Thoracic aorta (tissue), 2 donors: ENCODE measurements at places on chromosomes 4 and X. TPM values are rescaled to one million over a fixed set of nuclear protein-coding genes. Genes with fewer than 3 reads are reported as not detected.

GRCh38 chr4:117907646-117908045 is 126.6 kb upstream of the NDST3 start:
- H3K27me3 ChIP-seq, result no peaks in the 10 kb centered on the region
- H3K36me3 ChIP-seq, result no peaks in the 10 kb centered on the region
- no peak overlapping the region for H3K4me3 ChIP-seq
- H3K27ac ChIP-seq, result no peak overlapping the region
- no peak for DNase-seq

The GLRA3 gene
- not detected for total RNA-seq

GRCh38 chr4:140469791-140470733 is 28.0 kb downstream of the MGAT4D start:
- no peak overlapping the region for H3K4me3 ChIP-seq
- DNase-seq, result no peak
- H3K4me1 ChIP-seq, result no peaks in the 10 kb centered on the region
- no peaks in the 10 kb centered on the region for H3K27me3 ChIP-seq

The FABP2 gene
- total RNA-seq, result not detected

The TMEM144 gene
- total RNA-seq, result 22.6 TPM

The TREX2 gene
- 22.1 TPM for total RNA-seq

- H3K27me3 ChIP-seq, result no peaks in the 10 kb centered on the region
- no peak for DNase-seq
- no peaks in the 10 kb centered on the region for H3K4me1 ChIP-seq
Measured at GRCh38 chr4:48315728-48316630, 25.4 kb upstream of the SLAIN2 start.

DNA sequence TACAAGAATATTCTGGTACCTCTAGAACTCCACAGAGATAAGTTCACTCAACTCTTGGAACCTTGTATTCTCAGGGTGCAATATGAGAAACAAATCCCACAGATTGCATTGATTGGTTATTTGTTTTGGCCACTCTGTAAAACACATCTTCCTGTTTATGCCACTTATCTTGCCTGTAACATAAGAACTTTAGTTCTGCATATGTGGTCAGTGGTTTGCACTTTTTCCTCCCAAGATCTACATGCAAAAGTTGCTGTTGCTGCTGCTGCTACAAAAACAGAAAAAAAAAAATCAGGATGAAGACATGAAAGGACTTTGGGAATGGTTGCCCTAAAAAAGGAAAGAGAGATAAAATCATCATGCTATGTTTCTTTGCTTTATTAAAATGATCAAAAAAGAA is 9.6 kb downstream of the ODAPH start:
- no peaks in the 10 kb centered on the region for H3K4me1 ChIP-seq
- H3K27me3 ChIP-seq, result no peaks in the 10 kb centered on the region
- no peak overlapping the region for H3K4me3 ChIP-seq
- DNase-seq, result no peak
- H3K27ac ChIP-seq, result no peak overlapping the region

GRCh38 chrX:93874554-93874953 is 200.5 kb downstream of the FAM133A start:
- H3K27me3 ChIP-seq, result no peaks in the 10 kb centered on the region
- DNase-seq, result no peak
- H3K36me3 ChIP-seq, result no peaks in the 10 kb centered on the region
- no peak overlapping the region for H3K4me3 ChIP-seq
- H3K27ac ChIP-seq, result no peak overlapping the region
- H3K4me1 ChIP-seq, result no peaks in the 10 kb centered on the region

- no peaks in the 10 kb centered on the region for H3K27me3 ChIP-seq
- DNase-seq, result no peak
- no peaks in the 10 kb centered on the region for H3K36me3 ChIP-seq
Measured at GRCh38 chr4:6008092-6008551, 10.1 kb downstream of the C4orf50 start.

- H3K4me3 ChIP-seq, result no peak overlapping the region
- peak overlapping the region; percentile 95 for H3K27ac ChIP-seq
- no peak for DNase-seq
- no peaks in the 10 kb centered on the region for H3K36me3 ChIP-seq
- no peaks in the 10 kb centered on the region for H3K27me3 ChIP-seq
- peaks cover 2% of the 10 kb centered on the region for H3K4me1 ChIP-seq
Measured at GRCh38 chrX:13649838-13650237, 3.1 kb upstream of the TCEANC start.

- H3K36me3 ChIP-seq, result no peaks in the 10 kb centered on the region
- no peak for DNase-seq
- H3K4me1 ChIP-seq, result peaks cover 7% of the 10 kb centered on the region
- no peaks in the 10 kb centered on the region for H3K27me3 ChIP-seq
- H3K27ac ChIP-seq, result no peak overlapping the region
Measured at GRCh38 chr4:25865586-25865985, 2.8 kb upstream of the SEL1L3 start.

The TKTL2 gene
- 0.21 TPM for total RNA-seq

DNA sequence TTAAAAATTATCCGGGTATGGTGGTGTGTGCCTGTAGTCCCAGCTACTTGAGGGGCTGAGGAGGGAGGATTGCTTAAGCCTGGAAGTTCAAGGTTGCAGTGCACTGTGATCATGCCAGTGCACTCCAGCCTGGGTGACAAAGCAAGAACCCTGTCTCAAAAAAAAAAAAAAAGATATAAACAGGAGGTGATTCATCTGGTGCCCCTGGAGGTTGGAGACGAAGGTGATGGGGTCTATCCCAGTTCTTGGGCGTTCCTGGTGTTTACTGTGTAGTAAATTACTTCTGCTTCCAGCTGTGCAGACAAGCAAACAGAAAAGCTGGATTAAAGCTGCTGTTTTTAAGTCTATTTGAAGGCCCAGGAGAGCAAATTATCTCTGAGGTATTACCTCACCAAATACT is 19.9 kb downstream of the GPKOW start:
- no peaks in the 10 kb centered on the region for H3K4me1 ChIP-seq
- no peak for DNase-seq
- no peak overlapping the region for H3K4me3 ChIP-seq
- no peaks in the 10 kb centered on the region for H3K27me3 ChIP-seq

The CAPN6 gene
- 0.14 TPM for total RNA-seq

DNA sequence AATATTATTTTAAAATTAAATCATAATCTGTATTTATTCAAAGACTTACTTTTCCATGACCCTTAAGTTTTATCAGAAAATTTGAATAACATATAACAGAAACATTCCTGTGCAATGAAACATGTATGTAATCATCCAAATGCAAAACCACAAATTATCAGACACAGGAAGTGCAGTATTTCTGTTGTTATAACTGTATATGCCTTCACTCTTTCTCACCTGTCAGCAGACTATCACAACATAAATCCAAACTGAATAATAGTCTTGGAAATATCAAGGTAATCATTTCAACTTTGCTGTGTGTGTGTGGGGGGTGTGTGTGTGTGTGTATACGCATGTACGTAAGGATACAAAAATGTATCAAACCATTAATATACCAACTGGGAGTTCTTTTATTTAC is 285.9 kb downstream of the SLC7A11 start:
- no peaks in the 10 kb centered on the region for H3K36me3 ChIP-seq
- DNase-seq, result no peak
- no peak overlapping the region for H3K4me3 ChIP-seq
- H3K4me1 ChIP-seq, result no peaks in the 10 kb centered on the region
- H3K27ac ChIP-seq, result no peak overlapping the region
- peaks cover 5% of the 10 kb centered on the region for H3K27me3 ChIP-seq

DNA sequence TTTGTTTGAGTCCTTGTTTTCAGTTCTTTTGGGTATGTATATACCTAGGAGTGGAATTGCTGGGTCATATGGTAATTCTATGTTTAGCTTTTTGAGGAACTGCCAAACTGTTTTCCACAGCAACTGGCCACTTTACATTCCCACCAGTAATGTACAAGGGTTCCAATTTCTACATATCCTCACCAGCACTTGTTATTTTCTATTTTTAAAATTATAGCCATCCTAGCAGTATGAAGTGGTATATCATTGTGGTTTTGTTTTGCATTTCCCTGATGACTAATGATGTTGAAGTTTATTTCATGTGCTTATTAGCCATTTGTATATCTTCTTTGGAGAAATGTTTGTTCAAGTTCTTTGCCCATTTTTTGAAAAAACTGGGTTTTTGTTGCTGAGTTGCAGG is 39.6 kb downstream of the TMEM164 start:
- DNase-seq, result no peak
- H3K36me3 ChIP-seq, result no peaks in the 10 kb centered on the region
- H3K27me3 ChIP-seq, result no peaks in the 10 kb centered on the region

The SYP gene
- 3.2 TPM for total RNA-seq

The DAPP1 gene
- total RNA-seq, result 1.6 TPM

The GPM6B gene
- total RNA-seq, result 23.7 TPM

DNA sequence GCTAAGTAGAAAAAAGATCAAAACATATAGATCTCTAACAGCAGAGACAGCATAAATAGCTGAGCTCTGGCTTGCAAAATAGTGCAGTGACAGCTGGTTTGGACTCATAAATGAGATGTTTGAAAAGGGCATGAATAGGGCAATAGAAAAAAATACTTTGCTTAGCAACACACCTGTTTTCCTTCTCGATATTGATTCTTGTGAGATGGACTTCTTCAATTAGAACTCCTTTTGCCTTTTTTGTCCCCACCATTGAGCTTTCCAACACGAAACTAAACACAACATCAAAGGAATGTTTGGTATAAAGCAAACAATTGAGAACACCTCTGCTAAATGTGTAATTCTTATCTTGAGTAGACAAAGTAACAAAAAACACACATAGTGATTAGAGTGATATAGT is 726.3 kb downstream of the RAPGEF2 start:
- no peak for DNase-seq
- H3K4me3 ChIP-seq, result no peak overlapping the region
- no peak overlapping the region for H3K27ac ChIP-seq
- H3K4me1 ChIP-seq, result no peaks in the 10 kb centered on the region
- no peaks in the 10 kb centered on the region for H3K27me3 ChIP-seq
- H3K36me3 ChIP-seq, result no peaks in the 10 kb centered on the region

DNA sequence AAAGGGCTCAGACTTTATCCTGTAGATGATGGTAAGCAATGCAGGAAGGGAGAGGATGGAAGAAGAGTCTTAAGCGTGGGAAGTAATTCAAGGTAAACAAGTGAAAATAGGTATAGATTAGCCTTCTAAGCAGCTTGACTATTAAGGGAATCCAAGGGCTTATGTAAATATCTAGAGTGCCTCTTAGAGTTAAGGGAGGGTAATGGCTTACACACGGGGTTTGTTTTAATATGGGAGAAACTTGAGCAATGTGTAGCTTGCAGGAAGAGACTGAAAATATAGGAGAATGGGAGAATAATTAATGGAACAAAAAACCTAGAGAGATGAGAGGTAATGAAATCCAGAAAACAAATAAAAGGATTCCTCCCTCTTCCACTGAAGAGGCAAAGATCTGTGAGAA is 12.8 kb upstream of the SAP30 start:
- H3K36me3 ChIP-seq, result no peaks in the 10 kb centered on the region
- H3K4me1 ChIP-seq, result no peaks in the 10 kb centered on the region
- H3K4me3 ChIP-seq, result no peak overlapping the region
- no peak for DNase-seq

DNA sequence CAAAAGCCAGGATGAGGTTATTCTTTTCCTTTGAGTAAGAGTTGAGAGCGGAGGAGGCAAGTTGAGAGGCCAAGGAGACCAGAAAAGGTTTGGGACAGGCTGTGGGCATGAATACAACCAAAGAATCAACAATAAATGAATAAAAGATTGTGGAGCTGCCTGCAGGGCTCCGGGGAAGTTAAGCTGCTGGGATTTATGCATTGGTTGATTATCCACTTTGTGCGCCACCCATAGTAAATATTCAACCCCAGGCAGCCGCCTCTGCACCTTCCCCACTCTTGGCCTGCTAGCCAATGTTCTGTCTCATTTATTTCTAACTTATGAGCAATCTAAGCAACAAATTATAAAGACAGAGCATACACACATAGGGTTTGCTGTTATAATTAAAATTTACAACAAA is 28.2 kb upstream of the IGSF1 start:
- H3K27ac ChIP-seq, result no peak overlapping the region
- no peaks in the 10 kb centered on the region for H3K27me3 ChIP-seq
- no peak overlapping the region for H3K4me3 ChIP-seq
- no peaks in the 10 kb centered on the region for H3K36me3 ChIP-seq

DNA sequence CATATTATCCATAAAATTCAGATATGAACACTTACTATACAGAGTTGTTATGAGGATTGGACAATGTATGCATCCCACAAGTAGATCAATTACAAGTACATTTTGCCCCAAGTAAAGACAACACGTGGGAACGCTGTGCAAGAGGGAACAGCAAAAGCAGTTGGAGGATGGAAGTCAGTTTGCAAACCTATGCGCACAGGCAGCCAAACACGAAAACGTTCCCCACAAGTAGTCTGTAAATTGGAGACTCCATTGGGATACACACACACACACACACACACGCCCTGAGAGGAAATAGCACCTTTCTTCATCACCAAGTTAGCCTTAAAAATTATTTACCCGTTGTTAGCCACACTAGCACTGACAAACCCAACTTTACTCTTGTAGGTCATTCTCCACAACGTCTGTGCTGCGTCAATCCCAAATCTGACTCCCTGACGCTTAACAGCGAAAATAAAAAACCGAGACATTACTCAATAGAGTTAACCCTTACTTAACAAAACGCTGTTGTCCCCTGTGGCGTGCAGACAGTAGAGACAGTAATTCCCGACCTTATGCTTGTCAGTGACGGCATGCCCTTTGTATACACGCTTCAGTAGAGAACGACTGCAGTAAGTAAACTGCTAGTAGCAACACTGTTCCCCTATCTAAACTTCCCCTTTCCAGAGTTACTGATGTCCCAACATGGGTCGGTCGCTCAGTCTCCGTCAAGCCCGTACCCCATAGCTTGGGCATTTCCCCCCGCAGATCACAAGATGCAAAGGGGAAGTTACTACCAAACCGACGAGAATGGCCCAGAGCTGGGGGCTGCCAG is 730 bp downstream of the MANBA start:
- peak overlapping the region; percentile 83 for H3K4me3 ChIP-seq
- H3K27ac ChIP-seq, result peak overlapping the region; percentile 75
- peaks cover 17% of the 10 kb centered on the region for H3K4me1 ChIP-seq
- H3K36me3 ChIP-seq, result no peaks in the 10 kb centered on the region
- no peaks in the 10 kb centered on the region for H3K27me3 ChIP-seq

DNA sequence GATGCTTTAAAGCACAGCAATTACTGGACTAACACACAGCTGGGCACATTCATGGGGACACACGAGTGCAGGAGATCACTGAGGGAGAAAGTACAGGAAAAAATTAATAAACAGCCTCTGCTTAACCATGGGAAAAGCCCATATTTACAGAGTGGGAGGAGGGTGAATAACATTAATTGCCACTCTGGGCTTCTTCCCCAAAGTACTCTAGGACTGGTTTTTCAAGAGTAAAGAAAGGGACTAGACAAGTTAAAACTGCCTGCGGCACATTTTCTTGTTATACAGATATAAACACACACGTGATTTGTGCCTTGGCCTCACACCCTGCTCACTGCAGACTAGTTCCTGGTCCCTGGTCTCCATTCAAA is 179.7 kb upstream of the TET2 start:
- no peaks in the 10 kb centered on the region for H3K36me3 ChIP-seq
- no peak overlapping the region for H3K4me3 ChIP-seq
- H3K4me1 ChIP-seq, result no peaks in the 10 kb centered on the region
